Stimulated activated CD4-positive, alpha-beta T cell treated with anti-CD3 and anti-CD28 coated beads, Interleukin-2, amount 100 ng/mL, for 48 hours (primary cell): ENCODE measurements at places on chromosomes 16 and 17.

DNA sequence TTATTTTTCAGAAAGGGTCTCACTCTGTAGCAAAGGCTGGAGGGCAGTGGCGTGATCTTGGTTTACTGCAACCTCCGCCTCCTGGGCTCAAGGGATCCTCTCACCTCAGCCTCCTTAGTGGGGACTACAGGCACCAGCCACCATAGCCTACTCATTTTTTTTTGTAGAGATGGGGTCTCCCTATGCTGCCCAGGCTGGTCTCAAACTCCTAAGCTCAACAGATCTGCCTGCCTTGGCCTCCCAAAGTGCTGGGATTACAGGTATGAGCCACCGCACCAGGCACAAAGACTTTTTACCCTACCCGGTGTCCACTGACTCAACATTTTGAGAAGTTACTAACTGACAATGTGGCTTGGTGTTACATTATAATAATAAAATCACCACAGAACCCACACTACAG, 7.2 kb downstream of the GRB2 start:
- no peak for DNase-seq

DNA sequence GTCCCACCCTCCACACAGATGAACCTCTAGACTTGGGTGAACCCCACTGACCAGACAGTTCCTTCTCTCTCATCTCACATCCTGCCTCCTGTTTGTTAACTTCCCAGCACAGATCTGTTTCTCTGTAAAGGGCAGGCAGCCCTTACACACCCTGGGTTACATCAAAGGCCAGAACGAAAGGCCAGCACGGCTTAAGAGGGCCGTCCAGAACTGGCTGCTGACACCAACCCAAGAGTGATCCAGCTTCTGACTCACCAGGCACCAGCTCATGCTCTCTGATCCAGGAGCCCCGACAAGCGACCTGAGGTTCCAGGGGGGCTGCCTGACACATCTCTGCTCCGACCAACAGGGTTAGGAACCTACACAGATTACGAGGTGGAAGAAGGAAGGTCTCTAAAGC, 86.9 kb downstream of the MRM3 start:
- no peak for DNase-seq

DNA sequence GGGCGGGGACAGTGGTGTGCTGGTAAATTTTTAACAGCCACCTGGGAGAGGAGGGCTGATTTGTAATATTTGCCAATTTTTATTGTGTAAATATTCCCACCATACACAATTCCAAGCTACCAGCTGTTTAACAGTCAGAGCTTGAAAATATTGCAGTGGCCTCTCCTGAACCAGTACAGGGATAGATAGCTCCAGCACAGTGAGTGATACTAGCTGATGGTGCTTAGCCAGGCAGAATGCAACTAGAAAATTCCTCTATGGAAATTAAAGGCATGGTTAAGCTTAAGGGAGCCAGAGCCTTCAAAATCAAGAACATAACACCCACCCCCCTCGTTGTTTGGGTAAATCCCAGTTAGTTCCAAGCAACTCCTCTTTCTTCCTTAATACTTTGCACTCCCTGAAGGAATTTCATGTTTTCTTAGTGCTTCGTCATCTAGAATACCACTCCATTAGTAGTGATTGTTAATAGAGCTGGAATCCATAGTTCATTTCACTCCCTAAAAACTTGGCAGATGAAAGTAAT, 96.6 kb downstream of the CYB561 start:
- no peak for DNase-seq

DNA sequence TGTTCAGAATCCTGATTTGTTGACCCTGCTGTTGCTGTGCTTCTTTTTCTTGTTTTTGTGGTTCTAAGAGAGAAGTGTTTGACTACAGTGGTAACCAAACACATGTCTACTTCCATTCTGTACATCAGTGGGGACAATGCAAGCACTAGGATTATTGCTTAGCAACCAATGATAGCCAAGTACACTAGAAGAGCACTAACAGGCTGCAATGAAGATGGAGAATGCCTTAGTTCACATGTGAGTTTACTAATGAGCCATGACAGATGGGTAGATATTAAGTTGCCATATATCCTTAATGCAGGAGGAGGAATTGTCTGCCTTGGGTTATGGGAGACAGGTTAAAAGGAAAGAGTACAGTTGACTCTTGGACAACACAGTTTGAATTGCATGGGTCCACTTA, 8.3 kb downstream of the EFCAB5 start:
- no peak for DNase-seq

- no peak for DNase-seq
Observed at GRCh38 chr16:47320546-47321310, 140.1 kb downstream of the ITFG1 start.

- DNase-seq: no peak
Observed at GRCh38 chr17:8909586-8910270, 42.3 kb upstream of the PIK3R6 start.

DNA sequence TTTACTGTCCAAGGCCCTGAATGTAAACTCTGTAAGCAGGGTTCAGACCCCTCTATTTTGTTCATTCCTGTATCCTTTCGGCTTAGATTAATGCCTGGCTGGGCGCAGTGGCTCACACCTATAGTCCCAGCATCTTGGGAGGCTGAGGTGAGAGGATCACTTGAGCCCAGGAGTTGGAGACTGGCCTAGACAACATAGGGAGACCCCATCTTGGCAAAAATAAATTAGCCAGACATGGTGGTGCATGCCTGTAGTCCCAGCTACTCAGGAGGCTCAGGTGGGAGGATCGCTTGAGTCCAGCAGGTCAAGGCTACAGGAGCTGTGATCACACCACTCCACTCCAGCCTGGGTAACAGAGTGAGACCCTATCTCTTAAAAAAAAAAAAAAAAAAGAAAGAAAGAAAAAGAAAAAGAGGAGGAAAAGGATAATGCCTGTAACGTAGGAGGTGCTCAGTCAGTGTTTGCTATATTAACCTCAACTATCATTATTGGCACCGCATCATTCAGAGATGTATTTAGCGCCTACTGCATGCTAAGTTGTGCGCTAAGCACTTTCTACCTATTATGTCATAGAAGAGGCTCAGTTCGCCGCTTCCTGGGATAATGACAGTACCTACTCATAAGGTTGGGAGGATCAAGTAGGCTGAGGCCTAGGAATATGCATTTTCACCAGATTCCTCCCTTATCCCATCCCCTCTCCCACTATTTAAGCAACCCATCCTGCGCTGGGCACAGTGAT, 5.0 kb downstream of the SOCS1 start:
- no peak for DNase-seq

DNA sequence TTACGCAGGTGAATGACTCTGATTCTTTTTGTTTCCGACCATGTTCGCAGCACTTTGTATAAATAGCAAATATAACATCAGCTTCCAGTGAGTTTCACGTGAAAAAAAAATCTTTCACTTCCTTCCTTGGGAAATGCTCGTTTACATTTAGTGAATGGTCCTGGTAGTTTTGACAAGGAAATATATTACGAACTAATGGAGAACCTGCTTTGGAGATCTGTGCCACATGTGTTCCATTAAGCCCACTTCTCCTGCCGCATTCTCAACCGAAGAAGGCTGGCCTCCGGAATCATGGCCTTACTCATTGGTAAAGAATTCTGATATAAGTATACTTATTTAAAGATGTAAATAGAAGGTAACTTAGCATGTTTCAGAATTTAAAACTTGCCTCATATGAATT, 3.6 kb downstream of the CRAMP1 start:
- no peak for DNase-seq

DNA sequence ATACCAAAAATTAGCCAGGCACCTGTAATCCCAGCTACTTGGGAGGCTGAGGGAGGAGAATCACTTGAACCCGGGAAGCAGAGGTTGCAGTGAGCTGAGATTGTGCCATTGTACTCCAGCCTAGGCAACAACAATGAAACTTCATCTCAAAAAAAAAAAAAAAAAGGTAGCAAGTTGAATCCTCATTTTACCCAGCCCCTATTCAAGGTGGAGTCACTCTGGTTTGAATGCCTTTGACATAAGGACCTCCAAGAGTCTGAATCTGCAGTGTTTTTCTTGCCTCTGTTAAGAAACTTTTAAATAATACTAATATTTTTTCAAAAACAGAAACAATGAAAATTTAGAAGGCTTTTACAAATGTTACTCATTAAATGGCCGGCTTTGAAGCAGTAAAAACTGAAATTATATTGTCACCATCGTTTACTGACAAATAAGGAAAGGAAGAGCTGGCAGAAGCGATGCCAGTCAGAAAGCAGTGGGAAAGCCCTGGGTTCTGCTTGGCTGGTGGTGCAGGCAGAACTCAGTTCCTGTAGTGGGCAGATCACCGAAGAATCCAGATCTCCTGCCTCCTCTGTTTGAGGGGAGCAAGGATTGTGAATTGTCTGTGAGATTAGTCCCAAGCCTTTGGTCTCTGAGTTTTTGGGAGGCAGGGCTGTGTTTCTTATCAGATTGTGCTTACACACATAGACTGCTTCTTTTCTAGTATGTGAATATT, 99.7 kb upstream of the HAS3 start:
- no peak for DNase-seq

GRCh38 chr17:73335591-73336407, 24.0 kb upstream of the CDC42EP4 start:
- DNase-seq: no peak

- DNase-seq: no peak
Observed at GRCh38 chr17:69179227-69179952, 37.7 kb upstream of the ABCA6 start.

GRCh38 chr17:47840001-47840741, 902 bp downstream of the SCRN2 start:
- DNase-seq: no peak

- no peak for DNase-seq
Observed at GRCh38 chr16:30731411-30731810, 16.8 kb upstream of the PHKG2 start.

DNA sequence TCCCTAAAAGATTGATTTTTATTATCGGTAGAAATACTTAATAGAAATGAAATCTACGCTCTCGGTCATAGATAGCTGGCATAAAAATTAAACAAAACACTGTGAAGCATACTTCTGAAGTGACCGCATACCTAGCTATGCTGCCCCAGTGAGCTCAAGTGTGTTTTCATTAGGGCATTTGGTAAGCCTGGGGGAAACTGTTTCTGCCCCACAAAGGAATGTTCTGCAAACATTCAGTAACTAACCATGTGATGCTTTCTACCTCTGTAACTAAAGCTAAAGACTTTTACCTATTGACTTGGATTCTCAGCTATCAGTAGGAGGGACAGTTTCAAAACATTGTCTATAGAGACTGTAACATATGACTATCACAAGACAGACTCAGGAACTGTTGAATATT, 93.5 kb upstream of the HSBP1 start:
- DNase-seq: no peak

- DNase-seq: no peak
Observed at GRCh38 chr17:721540-721937, 6.9 kb upstream of the VPS53 start.

DNA sequence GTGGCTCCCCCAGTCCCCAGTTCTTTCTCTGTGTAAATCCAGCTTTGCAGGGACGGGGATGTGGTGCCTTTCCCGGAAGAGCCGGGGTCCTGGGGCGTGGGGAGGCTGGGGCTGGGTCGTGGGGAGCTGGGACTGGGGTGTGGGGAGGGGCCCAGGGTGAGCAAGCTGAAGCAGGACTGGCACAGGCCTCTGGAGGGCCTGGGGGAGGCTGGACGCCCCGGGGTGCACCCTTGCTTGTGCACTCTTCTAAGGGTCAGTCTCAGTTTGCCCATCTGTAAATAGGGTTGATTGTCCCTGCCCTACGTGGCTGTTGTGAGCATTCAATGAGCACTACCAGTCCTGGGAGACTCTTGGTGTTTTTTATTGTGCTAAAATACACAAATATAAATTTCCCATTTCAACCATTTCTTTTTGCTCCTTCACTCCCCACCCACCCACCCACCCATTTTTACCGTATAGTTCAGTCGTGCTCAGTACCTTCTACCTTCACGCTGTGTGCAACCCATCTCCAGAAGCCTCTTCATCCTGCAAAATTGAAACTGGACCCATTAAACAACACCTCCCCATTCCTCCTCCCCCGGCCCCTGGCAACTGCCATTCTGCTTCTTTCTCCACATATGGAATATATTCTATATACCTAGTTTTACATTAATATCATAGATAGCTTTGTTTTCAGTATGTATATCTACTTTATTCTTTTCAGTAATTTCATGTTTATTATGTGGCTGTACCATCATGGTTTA, 7.8 kb upstream of the TBC1D3B start:
- no peak for DNase-seq

DNA sequence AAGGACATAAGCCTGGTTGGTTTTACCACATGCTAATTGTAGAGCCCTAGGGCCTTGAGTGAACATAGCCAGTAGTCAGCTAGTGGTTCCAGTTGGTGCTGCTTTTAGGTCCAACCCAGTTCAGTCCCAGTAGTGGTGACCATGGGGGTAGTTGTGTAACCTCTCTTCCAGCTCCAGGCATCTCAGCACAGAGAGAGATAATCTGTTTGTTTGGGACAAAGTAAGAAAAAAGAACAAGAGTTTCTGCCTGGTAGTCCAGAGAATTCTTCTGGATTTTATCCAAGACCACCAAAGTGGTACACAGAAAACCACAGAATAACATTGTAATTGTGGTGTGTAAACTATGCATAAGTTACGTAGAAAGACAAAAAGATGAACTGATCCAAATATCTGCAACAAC, 5.2 kb upstream of the CCL13 start:
- DNase-seq: no peak

DNA sequence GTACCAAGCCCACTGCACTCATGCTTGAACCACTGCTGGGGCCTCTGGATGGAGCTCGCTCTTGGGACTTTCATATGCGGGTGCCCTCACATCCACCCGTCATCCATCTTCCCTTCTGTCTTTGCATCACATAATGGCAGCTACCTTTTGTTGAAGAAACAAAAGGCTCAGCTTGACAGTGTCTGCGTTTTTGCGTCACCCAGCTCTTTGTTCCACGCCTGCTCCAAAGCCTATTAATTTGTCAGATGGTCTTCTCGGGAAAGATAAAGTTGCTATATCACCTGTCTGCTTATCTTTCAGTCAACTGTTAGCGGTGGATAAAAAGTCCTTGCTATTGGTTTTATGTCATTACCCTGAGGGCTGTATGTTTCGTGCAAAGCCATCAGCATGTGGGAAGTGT, 18.1 kb upstream of the BCO1 start:
- DNase-seq: no peak

GRCh38 chr17:50364061-50364458, 8.9 kb downstream of the MRPL27 start:
- no peak for DNase-seq

- DNase-seq: no peak
Observed at GRCh38 chr17:39792526-39793221, 54.9 kb downstream of the GRB7 start.

DNA sequence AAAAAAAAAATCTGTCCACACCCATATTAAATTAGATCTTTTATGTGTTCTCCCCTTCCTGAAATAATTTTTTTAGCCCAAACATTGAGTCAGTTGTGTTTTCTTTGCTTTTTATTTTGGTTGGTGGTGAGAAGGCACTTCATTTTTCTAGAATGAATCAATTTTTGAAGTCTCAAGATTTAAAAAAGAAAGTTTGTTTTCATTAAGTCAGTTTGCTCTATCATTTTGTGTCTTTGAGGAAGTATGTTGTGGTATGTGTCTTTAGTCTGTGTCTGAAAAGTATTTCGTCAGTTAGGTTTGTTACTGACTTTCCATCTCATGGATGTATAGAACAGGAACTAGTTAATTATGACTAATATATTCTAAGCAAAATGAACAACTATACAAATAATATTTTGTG, 3.8 kb downstream of the IGF2BP1 start:
- DNase-seq: no peak
